D341Med (cell line): ENCODE measurements at places on chromosomes 6 and 20.
A peak's percentile ranks its signal among the peaks of the same experiment; 100 is the strongest.

GRCh38 chr20:14951707-14952418, 614.5 kb upstream of the FLRT3 start:
- no peak for DNase-seq

GRCh38 chr6:158422629-158423238, 110.5 kb downstream of the TULP4 start:
- DNase-seq: no peak

- DNase-seq: peak; percentile 50
Observed at GRCh38 chr6:34358389-34358905, 34.0 kb downstream of the NUDT3 start.

DNA sequence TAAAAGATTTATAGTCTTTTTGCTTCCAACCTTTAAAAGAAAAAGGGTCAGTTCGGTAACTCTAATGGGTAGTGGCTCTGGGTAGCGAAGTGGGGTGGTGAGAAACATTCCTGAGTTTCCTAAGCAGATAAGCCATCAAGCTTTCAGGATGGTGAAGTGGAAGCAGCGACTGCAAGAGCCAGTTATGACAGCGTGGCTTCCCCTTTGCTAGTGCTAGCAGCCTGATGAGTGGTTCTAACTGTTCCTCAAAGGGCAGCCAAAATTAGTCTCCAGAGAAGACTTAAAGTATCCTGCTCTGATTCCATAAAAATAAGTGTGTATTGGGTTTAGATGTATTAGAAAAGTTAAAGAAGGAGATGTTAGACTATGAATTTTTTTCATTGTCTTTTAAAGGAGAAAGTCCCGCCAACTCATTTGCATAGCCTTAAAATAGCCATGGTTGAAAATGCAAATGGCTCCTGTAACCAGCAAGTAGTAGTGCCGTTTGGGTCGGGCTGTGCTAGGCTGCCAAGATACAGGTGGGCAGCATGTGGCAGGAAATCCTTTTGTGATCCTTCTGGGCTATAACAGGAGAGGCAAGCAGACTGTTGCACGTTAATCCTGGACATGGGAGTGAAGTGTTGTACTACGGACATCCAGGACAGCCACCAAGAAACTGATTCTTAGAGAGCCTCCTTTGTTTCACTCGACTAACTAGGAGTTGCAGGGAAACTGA, 18.0 kb downstream of the ELOVL2 start:
- peak; percentile 48 for DNase-seq

DNA sequence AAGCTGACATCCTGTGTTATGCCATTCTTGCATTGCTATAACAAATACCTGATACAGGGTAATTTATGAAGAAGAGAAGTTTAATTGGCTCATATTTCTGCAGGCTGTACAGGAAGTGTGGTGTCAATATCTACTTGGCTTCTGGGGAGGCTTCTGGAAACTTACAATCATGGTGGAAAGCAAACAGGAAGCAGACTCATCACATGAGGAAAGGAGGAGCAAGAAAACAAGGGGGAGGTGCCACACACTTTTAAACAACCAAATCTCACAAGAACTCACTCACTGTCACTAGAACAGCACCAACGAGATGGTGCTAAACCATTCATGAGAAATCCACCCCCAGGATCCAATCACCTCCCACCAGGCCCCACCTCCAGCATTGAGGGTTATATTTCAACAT, 143.1 kb upstream of the GGTLC1 start:
- DNase-seq: no peak

GRCh38 chr6:73263570-73263909, 544 bp upstream of the KHDC1 start:
- no peak for DNase-seq

GRCh38 chr6:168711049-168711640, 270.2 kb downstream of the SMOC2 start:
- no peak for DNase-seq

- no peak for DNase-seq
Observed at GRCh38 chr20:48850257-48850976, 22.6 kb upstream of the PREX1 start.

GRCh38 chr6:139577124-139577762, 202.8 kb upstream of the CITED2 start:
- DNase-seq: no peak

- peak; percentile 69 for DNase-seq
Observed at GRCh38 chr6:7542065-7542873, 798 bp downstream of the DSP start.

DNA sequence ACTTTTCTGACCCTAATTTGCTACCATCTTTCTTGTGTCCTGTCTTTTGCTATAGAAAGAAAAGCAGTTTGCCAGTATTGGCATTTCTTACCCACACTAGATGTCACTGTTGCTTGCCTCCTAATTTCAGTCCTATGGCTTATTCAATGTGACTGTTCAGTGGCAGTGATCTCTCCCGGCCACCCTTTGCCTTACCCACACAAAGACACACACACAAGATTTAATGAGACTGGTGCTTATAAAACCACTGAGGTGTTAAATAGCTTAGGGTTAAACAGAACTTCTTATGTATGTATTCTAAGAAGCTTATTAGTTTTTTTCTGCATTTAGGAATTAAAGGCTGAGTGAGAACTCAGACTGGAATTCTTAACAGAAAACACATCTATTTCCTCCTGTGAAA, 233.6 kb upstream of the ASCC3 start:
- peak; percentile 66 for DNase-seq

- no peak for DNase-seq
Observed at GRCh38 chr6:47106216-47106615, 64.1 kb upstream of the ADGRF1 start.

DNA sequence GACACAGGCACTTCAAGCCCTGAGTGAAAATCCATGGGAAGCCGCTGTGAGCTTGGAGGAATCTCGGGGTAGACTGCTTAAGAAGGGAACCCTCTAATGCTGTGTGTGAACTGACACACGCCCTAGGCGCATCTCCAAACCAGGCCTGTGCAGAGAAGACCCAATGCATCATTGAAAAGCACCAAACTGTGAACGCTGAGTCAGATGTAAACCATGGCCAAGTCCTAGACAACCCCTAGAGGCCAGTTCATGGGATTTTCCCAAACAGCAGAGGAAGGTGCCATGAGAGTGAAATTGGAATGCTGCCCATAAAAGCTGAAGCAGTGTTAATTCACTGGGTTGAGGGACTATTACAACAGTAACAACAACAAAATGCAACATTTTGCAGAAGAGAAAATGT, 296.5 kb downstream of the SMOC2 start:
- DNase-seq: no peak

- no peak for DNase-seq
Observed at GRCh38 chr6:91654793-91655192, 1067.9 kb upstream of the MAP3K7 start.

DNA sequence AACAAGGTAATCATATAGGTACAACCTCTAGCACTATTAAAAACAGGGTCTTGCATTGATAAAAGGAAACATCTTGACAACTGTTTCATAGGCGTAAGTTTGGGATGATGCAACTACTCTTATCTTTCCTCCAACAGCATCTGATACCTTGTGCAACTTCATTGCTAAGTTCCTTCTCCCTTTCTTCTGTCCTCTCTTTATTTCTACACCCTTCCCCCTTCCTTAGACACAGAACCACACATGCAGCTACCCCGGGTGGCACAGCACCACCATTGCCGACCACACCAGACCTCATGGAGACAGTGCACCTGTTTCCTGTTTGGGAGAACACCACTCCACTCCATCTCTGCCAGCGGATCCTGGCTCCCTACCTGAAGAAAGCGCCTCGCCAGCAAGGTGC, 14.4 kb downstream of the MYB start:
- DNase-seq: no peak

GRCh38 chr6:129033581-129033980, 150.6 kb downstream of the LAMA2 start:
- no peak for DNase-seq

GRCh38 chr6:74269600-74269858, 573.5 kb downstream of the CD109 start:
- DNase-seq: no peak

GRCh38 chr20:32648761-32649650, 24.7 kb downstream of the C20orf203 start:
- no peak for DNase-seq

DNA sequence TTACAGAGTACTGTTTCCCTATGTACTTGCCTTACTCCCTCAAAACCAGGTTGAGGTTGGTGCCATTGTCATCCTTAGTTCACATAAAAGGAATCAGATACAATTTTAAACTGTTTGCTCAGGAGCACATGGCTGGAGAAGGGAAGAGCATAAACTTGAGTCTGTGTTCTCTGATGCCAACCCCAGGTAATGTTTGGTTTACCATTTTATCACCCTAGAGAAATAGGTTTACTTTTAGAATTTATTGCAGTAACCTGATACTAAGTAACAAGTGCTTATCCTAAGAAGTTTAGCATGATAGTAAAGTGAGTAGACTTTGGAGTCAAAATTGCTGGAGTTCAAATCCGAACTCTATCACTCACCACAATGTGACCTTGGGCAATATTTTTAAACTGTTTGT, 86.3 kb downstream of the RFPL4B start:
- DNase-seq: no peak

DNA sequence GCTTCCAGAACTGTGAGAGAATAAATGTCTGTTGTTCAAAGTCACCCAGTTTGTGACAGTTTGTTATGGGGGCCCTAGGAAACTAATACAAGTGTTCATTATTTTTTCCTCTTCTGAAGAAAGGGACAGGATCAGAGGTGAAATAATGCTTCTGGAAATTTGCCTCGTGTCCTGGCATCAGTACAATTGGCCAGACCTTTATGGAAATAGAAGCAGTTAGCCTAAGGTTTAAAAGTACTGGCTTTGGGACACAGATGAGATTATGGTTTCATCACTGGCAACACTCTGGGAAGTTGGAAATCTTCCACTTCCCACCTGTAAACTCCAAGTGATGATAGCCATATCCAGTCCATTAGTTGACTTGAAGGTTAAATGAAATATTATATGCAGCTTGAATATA, 88.7 kb downstream of the PLCB1 start:
- no peak for DNase-seq

DNA sequence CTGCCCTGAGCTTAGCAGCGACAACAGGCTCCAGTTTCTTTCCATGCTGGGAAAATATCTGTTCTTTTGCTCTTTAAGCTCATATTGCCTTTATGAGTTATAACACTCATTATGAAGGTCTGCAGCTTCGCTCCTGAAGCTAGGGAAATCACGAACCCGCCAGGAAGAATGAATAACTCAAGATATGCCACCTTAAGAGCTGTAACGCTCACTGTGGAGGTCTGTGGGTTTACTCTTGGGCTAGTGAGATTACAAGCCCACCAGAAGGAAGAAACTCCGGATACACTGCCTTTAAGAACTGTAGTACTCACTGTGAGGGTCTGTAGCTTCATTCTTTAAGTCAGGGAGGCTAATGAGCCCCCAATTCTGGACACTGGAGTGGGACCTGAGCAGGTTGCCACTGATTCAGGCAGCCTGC, 3.0 kb upstream of the SSR1 start:
- no peak for DNase-seq

GRCh38 chr6:131952886-131953509, 1.8 kb upstream of the CCN2 start:
- no peak for DNase-seq

GRCh38 chr6:27061235-27061993, 186.1 kb upstream of the PRSS16 start:
- DNase-seq: peak; percentile 39

DNA sequence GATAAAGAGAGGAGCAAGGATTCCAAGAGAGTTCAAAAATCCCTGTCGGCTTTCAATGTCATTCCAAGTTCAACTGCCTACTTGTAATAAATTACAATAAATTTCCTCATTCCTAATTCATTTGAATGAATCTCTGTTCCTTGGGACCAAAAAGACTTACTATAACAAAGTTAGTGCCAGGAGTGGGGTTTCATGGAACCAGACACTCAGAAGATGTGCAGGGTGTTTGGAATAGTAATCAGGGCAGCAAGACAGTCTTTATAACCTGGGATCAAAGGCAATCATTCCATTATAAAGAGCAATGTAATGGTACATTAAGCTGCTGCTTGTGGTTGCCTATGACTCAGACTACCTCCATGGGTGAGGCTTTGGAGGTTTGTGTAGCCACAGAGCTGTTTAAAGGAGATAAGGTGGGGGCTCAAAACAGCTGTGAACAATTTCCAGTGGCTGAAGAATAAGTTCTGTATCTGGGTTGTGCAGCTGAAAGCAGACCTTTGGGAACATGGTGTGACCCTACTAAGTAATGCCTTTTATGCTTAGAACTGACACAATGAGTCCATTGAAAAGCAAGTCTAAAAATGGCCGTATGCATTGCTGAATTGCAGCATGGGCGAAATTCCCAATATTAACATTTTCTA, 159.9 kb downstream of the LINC00237 start:
- DNase-seq: no peak

DNA sequence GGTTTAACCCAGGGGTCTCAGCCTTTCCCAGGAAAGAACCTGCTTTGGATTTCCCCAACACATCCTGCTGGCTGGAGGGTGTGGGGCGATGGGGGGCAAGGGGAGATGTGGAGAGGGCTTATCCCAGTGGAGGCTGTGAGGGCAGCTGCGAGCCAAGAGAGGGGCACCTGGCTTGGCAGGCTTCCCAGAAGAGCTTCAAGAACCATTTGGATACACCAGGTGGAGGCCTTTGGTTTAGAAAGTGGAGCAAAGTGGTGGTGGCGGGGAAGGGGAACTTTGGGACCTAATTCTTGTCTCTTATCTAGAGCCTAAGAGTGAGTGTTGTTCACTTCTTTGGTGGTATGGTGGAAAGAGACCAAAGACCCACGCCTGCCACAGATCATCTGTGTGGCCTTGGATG, 12.4 kb downstream of the CD40 start:
- no peak for DNase-seq

DNA sequence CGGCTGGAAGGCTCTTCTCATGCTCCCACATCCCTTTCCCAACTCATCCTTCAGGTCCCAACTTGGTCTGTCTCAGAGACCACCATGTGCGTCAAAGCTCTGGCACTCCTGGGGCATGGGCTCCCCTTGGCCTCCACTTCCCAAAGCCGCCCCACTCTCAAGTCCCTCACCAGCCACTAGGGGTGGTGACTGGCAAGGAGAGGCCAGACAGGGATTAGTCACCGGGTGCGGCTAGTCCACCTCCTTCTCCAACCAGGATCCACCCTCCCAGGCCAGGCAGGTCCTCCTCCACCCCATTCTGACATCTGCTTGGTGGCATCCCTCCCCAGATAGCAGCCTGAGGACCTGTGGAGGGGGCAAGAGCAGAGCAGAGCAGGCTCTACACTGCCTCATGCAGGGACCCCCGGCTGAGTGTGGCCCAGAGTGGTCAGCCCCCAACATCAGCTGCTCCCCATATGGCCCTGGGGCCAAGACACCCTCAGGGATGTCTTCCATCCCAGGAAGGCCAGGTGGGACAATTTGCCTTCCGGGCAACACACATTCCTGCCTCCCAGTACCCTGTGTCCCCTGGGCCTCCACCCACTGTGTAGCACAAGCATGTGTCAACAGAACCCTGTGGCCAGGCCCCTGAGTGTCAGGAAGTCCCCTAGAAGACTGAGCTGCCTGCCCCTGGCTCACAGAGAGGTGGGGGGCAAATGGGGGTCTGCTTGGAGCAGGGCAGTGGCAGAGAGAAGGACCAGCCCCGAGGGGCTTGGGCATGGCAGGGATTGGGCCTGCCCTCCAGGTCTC, 29.2 kb downstream of the YTHDF1 start:
- no peak for DNase-seq

DNA sequence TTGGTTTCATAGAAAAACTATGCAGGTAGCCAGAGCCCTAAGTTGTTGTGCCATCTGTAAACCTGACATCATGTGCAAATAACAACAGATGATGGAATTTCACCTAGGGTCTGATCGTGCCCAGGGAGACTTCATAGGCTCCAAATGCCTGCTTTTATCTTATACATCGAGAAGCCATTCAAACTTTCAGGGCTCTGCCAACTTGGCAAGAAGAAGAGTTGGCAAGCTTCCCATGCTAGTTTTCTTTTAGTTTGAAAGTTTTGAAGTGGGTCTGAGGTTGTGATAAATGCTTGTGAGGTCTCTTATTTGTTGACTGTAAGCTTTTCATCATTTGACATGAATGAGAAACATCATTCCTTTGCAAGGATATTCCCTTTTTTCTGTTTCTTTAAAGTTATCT, 175.4 kb upstream of the FLRT3 start:
- DNase-seq: no peak
